ENCODE measurements at places on chromosomes 1 and 21. TPM values are rescaled to one million over a fixed set of nuclear protein-coding genes. Genes with fewer than 3 reads are reported as not detected.

DNA sequence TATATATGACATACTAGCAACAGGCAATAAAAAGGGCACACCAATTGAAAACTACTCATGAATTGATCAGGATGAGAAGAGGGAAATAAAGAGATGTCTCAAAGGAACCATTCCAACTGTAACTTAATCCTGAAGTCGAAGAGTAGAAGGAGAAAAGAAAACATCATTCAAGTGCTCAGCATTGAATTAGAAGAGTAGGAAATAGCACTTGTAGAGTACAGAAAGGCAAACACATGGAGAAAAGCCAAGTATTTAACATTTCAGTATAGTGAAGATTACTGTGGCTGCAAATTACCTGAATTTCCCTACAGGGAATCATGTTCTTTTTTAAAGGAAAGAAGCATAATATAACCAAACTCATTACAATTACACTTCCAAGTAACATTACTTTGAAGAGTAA lies 205.0 kb downstream of the KCTD3 start:
- no peak for DNase-seq

GRCh38 chr1:34839526-34840305 lies 19.8 kb downstream of the SMIM12 start:
- DNase-seq, result no peak

- no peak for DNase-seq
These were observed 437.7 kb downstream of the GPATCH2 start for GRCh38 chr1:217193151-217193550.

Gene TNFSF18
- total RNA-seq, result 39.4 TPM

Gene CYP4B1
- not detected for total RNA-seq

Data from endothelial cell of umbilical vein (primary cell).